Activated CD4-positive, CD25-positive, alpha-beta regulatory T cell treated with anti-CD3 and anti-CD28 coated beads, Interleukin-2, amount 50 U/mL, for 72 hours (primary cell): ENCODE measurements at places on chromosomes 7 and 10.

- no peak for DNase-seq
These were observed 38.7 kb upstream of the EEPD1 start for GRCh38 chr7:36114355-36114754.

DNA sequence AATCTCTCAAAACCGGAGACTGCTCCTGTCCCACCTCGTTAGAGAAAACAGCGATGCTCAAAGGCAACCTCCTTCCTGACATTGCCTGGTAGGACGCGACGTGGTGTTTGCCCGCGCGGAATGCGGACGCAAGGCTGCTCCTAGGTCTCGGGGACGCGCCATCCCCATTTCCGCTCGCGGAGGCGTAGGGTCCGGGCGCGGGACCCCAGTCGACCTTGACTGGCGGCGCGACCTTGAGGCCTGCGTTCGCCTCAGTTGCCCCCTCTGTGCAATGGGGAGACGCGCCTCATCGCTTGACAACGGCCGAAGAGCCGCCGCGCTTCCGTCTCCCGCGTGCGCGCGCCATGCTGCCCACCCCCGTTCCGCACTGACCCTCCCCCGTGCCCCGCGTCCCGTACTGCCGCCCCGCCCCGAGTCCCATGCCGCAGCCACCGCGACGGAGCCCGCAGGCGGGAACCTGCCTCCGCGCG lies 412 bp upstream of the PPIA start:
- DNase-seq, result no peak

- DNase-seq, result no peak
These were observed 419.9 kb upstream of the PCDH15 start for GRCh38 chr10:55220975-55221374.

GRCh38 chr7:33420311-33420940 lies 291.1 kb downstream of the BBS9 start:
- DNase-seq, result no peak

DNA sequence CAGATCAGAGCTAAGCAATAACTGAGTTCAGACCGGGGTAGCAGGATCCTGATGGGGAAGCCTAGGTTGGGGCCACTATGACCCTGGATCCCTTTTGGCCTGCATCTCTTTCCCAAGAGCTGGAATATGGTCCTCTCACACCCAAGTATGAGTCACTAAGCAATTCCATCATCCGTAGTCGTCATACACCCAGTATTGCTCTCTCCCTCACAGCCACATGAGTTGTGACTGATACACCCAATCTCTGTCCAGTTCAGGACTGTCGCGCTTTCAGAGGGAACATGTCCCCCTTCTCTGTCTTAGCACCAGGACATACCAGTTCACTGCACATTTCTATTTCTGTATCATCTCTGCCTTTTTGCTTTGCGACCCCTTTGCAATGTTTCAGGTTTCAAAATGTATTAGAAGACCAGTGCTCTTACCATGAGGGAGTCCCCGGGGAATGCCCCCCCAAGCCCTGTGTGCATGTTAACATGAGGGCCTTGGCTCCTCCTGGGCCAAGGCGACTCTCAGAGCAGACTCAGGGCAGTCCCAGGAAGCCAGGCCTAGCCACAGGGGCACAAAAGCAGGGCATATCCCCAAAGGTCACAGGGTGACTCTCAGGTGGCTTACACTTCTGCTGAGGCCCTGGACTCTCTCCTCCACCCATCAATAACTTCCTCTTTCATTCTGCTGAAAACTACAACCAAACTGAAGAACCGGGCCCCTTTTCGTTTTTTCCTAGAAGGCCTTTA lies 75.3 kb upstream of the SAMD8 start:
- DNase-seq, result no peak

DNA sequence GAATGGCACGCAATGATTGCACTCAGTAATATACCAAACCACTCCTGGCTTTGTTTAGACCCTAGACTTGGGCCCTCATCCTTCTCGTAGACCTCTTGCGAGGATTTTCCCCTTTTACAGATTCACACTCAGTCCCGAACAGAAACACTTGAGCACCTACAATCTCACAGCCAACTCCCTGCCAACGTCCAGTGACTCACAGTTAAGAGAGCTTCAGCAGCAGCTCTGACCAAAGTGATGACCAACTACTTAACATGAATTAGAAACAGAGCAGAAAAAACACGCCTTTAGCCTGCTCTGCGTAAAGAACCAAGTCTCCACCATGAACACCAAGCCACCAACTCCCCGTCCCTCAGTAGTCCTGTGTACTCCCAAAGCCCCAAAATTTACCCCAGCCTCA lies 2.2 kb downstream of the DNAJC30 start:
- DNase-seq, result no peak

DNA sequence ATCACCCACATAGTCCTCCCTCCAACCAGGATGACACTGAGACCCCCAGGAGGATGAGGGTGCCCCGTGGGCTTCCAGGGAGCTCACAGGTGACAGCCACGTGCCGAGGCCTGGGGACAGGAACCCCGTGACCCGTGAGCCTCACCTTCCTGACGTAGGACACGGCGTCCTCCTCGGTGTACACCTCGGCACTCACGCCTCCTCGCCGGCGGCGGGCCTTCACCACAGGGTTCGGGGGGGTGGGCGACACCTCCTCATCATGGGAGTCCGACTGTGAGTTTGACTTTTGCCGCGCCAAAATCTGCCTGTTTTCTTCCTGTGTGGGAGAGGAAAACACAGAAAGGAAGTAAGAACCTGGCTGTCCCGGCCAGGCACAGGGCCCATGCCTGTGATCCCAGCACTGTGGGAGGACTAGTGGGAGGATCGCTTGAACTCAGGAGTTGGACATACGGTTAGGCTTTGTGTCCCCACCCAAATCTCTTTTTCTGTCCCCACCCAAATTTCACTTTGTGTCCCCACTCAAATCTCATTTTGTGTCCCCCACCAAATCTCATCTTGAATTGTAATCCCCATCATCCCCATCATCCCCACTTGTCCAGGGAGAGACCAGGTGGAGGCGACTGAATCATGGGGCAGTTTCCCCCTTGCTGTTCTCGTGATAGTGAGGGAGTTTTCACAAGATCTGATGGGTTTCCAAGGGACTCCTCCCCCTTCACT lies 45.9 kb upstream of the DNAAF5 start:
- DNase-seq, result no peak

GRCh38 chr7:80910228-80910627 lies 8.6 kb downstream of the SEMA3C start:
- DNase-seq, result no peak

DNA sequence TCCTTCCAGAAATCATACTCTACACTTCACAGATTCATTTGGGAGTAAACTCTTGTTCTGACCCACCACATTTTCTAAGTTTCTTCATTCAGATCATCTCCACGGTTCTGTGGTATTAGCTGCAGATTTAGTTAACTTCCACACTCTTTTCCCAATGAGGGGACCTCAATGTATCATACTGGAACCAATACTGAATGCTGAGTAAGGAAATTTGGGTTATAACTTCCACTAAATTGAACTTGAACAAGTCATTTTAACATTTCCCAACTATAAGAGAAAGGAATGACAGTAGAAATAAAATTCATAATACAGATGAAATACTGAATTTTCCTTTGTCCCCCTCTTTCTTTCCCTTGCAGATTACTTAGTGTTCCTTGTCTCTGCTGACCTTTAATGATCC lies 131.4 kb downstream of the VPS41 start:
- DNase-seq, result no peak

- no peak for DNase-seq
These were observed 51.1 kb downstream of the COL17A1 start for GRCh38 chr10:104034401-104035193.

DNA sequence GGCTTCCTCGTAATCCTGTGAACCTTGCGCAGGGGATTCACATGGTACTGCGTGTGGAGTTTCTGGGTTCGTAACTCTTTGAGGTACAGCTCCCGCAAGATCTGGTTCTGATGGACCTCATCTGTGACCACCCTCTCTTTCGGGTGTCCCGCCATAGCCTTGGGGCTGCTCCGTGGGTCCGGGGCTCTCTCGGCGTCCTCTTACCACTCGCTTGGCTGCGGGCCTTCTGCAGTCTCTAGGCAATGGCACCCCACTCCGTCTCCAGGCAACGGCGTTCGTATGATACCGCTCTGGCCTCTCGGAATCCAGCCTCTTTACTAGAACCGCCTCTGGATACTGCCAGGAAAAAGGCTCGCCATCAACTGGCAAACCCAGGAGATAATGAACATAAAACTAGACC lies 54.7 kb upstream of the AMPH start:
- no peak for DNase-seq

DNA sequence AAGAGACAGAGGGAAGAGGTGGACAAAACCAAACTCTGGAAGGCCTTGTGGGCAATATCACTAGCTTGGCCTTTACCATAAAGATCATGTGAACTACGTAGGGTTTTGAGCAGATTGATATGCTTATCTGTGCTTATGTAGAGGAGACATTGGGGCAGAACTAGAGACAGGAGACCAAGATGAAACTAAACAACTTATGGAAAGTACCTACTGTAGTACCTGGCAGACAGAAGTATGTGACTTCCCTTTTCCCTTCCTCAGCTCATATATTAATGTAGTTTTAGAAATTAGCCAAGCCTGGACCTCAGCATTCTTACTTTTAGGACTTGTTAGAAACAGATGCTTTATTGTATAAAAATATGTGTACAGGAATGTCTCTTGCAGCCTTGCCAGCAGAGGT lies 14.0 kb upstream of the IL6 start:
- DNase-seq, result no peak

DNA sequence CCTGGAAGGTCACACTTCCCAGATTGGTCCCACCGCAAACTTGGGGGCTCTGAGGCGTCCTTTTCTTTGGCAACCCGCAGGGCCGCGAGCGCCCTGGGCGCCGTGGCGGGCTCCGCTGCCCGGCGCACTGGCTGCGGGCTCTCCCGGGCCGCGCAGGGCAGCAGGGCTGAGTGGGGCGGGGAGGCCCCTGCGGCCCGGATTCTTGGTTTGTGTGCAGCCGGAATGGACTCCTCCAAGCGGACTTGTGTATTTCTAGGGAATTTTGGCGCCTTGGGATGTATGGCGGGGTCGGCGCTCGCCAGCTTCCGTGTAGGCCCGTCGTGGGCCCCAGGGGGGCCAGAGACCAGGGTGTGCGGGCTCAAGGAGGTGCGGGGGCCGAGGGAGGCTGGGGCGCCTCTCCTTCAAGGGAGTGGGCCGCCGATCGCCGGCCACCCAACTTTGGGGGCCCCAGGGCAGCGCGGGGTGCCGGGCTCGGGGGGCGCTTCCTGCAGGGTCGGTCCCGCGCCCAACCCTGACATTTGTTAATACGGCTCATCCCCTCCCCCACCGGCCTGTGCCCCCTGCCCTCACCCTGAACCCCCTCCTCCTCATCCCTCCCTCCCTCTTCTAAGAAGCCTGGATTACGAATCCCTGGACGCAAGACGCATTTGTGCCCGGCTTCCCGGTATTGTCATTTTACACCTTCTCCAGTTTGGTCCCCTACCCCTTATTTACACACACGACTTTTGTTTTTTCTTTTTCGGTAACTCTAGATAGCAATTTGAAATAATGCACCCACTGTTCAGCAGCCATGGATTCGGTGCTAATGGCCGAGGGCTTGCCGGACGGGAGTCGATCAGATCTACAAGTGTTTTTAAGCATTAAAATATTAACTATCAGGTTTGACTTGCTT lies 2.5 kb downstream of the TCF7L2 start:
- no peak for DNase-seq

DNA sequence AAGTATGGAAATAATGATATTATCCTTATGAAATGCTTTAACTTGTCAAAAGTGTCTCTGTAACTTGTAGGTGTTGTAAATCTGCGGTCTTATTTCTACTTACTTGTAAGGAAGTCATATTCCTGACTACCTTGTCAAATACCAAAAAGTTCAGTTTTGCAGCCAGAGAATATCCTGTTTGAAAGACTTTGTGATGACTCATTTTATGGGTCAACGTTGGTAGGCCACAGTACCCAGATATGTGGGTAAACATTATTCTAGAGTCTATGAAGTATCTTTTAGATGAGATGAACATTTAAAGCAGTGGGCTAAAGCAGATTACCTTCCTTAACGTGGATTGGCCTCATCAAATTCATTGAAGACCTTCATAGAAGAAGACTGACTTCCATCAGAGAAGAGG lies 195.3 kb downstream of the PPP1R9A start:
- DNase-seq, result no peak
